ENCODE measurements at places on chromosomes 2 and 18. TPM values are rescaled to one million over a fixed set of nuclear protein-coding genes. Genes with fewer than 3 reads are reported as not detected.

The LINC00305 gene
- total RNA-seq: not detected

The FLACC1 gene
- 0.74 TPM for total RNA-seq

The NYAP2 gene
- not detected for total RNA-seq

The SPHKAP gene
- not detected for total RNA-seq

The ACTG2 gene
- total RNA-seq: 0.89 TPM

The NAT8 gene
- total RNA-seq: not detected

The LYPD6B gene
- total RNA-seq: 6.1 TPM

The SMCHD1 gene
- total RNA-seq: 48.6 TPM

- no peak for DNase-seq
These were observed 79.1 kb upstream of the CYP1B1 start for GRCh38 chr2:38155015-38155414.

GRCh38 chr2:39020383-39020782 is 100.5 kb downstream of the SOS1 start:
- DNase-seq: no peak

DNA sequence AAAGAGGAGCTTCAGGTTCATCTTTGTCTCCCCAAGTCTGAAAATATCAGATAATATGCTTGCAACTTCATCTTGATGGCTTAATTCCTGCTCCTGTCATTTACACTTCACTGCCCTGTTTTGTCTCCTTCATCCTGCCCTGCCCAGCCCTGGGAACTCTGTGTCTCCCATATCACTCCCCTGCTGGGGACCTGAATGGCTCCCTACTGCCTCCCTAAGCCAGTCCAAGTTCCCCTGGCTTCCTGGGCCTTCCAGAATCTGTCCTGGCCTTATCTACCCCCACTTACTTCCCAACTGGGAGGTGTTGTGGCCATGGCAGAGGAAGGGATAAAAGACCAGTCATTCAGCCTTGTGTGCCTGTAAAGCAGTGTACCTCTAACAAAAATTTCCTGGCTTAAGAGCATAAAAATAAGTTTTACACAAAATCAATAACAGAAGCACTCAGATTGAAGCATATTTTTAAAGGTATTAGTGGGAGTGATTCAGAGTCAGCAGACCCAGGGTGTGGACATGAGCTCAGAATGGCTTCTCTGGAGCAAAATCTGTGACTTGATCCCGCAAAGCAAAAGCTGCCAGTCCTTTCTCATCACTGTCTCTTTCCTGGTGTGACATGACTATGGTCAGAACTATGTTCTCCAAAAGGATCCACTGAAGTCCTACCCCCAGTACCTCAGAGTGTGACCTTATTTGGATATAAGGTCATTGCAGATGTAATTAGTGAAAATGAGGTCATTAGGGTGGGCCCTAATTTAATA is 59.1 kb downstream of the INO80C start:
- DNase-seq: no peak

DNA sequence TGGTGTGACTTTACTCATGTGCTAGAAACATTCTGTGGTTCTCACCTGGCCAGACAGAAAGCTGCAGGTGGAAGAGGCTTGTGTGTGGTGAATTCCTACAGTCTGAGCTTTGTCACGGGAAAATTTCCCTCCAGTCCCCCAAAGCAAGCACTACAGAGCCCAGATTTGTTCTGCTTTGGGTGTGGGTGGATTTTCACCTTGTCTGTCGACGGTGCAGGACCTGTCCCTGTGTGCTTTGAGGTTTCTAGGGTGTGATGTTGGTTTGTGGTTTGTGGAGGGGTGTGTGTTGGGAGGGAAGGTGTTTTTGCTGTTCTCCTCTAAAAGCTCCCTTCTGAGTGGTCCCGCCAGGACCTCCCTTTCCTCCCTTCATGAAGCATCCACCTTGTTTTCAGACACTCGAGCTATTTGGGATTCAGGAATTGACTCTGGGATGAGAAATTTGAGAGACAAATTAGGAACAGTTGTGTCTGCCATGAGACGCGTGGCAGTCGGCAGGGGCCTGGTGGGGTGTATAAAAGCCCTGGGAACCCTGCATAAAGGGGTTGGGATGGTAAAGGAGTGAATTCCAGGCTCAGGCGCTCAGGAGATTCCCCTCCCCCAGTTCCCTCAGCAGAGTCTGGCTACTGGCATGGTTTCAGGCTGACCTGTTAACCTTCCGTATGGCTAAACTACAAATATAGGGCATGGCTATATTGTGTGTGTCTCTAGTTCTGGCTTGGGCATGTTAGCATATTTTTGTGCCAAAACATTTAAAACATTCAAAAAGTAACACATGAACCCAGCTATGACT is 65.5 kb downstream of the DGKD start:
- DNase-seq: no peak

DNA sequence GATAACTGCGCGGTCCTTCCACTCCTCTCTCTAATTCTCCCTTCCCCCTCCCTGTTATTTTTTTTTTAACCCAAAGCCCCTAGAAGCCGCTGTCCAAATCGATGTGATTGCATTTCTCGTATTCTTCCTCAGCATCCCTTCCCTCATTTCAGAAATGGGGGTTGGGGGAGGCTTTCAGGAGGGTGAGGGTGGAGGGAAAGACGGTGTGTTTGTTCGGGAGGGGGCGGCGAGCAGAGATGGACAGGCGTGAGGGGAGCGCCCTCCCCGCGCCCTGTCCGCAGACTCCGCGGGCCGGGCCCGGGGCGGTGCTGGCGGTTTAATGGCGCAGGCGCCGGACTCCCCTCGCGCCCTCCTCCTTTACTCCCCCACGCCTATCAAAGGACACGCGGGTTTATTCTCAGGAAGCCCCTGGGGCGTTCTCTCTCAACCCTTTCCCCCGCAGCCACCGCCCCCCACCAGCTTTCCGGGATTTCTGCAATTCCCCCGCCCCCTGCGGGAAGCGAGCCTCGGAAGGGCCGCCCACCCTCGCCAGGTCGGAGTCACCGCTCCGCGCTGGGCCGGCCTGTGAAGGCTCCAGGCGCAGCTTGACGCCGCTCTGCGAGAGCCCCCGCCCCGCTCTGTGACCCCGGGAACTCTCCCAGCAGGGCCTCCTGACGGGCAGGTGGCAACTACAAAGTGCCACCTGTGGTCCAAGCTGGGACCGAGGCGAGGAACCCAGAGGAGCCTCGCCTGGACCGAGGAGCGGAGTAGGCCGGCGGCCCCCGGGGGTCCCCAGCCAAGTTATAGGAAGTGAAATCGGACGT is 981 bp downstream of the ST8SIA3 start:
- DNase-seq: no peak

DNA sequence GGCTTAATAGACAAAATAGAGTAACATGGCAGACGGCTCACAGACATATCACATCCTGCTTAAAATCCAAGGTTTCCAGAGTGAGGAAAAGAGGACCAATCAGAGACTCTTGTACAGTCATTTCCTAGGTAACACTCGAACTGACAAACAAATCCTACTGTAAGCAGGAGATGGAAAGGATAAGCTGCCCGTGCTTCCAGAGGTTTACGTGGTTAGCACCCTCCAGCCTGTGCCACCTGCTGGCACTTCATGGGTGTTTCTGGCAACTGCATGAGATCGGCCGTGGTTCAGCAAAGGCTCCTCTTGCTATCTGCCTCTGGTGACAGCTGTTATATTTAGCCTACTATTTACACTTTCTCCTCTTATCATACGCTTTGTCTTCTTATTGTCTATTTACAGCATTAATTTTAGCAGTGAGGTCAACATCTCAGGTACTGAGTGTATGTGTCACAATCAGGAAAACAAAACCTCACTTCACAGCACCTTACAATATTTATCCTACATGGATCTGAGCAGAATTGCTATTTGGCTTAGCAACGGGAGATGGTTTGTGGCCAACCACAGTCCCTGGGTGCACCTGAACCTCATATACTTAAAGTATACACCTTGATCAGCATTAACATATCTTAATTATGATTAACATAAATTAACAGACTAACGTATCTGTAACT is 226.9 kb downstream of the TMEM163 start:
- peak; percentile 37 for DNase-seq

DNA sequence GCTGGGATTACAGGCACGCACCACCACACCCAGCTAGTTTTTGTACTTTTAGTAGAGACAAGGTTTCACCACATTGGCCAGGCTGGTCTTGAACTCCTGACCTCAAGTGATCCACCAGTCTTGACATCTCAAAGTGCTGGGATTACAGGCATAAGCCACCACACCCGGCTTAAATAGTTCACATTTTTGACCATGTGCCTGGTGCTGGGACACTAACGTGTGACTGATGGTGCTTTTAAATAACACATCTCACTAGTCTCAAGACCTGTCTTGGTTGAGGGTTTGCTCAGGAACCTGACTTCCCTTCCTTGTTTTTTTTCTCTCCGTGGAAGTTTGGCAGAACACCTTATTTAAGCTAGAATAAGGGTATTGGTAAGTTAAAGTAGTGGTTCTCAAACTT is 8.5 kb downstream of the FMNL2 start:
- DNase-seq: no peak

GRCh38 chr2:1869248-1869647 is 124.9 kb upstream of the PXDN start:
- no peak for DNase-seq

- DNase-seq: no peak
These were observed 27.4 kb downstream of the USP34 start for GRCh38 chr2:61443342-61444041.

DNA sequence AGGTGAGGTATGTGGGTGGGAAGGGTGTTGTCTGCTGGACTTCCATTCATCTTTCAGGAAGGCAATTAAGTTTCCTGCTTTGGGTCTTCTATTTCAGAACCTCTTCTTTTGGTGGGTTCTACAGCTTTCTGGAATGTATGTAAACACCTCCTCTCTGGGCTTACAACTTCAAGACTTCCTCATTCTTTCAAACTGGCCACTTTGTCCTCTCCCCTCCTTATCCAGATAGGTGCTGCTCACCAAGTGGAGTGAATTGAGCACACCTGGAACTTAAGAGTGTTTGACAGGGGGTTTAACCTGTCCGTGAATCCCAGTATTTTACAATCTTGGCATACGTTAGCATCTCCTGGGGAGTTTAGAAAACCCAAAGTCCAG is 5.2 kb upstream of the MRPL33 start:
- DNase-seq: no peak

- DNase-seq: no peak
These were observed 299.4 kb downstream of the LPIN1 start for GRCh38 chr2:12045864-12046291.

- DNase-seq: no peak
These were observed 9.8 kb downstream of the TUBB6 start for GRCh38 chr18:12317664-12318333.

- DNase-seq: no peak
These were observed 327.5 kb upstream of the SALL3 start for GRCh38 chr18:78652001-78652545.

- no peak for DNase-seq
These were observed 105.9 kb downstream of the AGAP1 start for GRCh38 chr2:235599596-235600338.

DNA sequence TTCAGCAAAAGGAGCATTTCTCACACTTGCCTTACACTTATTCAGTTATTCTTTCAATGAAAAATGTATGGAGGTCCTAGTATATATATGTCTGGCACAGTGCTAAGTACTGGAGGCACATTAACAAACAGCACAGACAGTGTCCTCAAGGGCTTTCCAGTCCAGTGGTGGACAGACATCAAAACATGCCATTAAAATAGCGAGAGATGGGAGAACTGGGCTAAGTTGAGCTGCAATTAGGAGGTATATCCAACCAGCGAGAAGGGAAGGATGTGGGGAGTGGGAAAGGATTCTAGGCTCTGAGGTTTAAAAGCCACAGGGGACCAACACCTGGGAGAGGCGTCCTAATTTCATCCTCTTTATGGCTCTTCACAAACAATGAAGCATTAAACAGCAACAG is 127.5 kb upstream of the TTC39C start:
- no peak for DNase-seq
